Stimulated activated CD4-positive, alpha-beta T cell treated with anti-CD3 and anti-CD28 coated beads, Interleukin-15, amount 100 ng/mL, for 24 hours (primary cell): ENCODE measurements at places on chromosomes 1 and 21.

GRCh38 chr1:60427701-60428100, 354.1 kb upstream of the C1orf87 start:
- DNase-seq: no peak

- no peak for DNase-seq
Measured at GRCh38 chr1:153392822-153393221, 1.9 kb upstream of the S100A8 start.

DNA sequence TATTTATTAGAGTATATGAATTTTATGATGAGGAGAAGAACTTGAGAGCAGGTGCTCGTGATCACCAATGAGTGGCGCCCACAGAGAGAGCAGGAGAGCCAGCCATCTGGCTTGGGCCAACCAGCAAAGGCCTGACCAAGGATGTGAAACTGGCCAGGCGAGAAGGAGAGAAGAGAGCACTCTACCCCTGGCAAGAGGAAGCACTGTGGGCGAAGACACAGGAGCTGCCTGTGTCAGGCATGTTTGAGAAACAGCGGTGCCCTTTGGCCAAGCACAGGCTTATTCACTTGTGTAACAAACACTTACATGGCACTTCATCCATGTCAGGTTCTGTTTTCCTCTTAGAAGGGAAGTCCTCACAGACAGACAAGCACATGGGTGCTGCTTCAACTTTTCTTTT, 4.2 kb upstream of the SIPA1L2 start:
- DNase-seq: no peak

DNA sequence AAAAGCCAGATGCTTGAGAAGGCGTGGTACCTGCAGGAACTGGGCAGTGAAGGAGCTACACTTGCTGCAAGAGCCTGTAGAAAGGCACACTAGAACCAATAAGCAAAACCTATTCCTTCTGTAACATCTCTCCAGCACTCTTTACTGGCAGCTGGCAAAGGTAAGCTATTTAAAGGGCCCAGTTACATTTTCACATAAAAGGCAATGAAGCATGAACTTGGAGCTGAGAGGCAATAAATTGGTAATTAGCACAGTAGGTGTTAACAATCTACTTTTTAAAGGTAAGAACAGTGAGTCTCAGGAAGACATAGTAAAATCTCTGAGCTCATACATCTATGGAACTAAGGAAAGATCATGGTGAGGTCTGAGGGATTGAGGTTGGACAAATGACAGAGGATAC, 167.1 kb upstream of the OLFM3 start:
- DNase-seq: no peak

GRCh38 chr1:38006008-38006828, 904 bp upstream of the FHL3 start:
- no peak for DNase-seq

DNA sequence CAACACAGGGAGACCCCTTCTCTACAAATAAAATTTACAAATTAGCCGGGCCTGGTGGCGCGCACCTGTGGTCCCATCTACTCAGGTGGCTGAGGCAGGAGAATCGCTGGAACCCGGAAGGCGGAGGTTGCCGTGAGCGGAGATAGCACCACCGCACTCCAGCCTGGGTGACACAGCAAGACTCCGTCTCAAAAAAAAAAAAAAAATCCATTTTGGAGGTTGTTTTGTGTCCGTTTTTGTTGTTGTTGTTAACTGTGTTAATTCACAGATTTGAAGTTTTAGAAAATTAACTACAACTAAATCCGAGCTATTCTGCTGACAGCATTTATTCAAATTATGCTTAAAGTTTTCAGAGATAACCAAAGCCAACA, 618 bp downstream of the CLCC1 start:
- DNase-seq: peak; percentile 57

DNA sequence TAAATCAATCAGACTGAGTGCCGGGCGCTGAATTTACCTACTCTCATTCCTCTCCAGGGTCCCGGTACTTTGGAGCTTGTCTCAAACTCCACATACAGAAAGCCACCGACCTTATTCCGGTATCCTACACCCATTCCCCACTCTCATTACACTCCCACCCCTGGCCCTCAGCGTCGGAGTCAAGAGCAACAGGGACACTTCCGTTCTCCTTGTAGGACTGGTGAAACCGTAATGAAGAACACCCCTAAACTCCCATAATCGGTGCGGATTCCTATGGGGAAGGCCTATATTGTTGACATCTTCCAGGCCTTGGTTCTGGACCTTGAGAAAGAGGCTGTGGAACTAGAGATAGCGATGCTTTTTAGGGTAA, 798 bp downstream of the ZBED6 start:
- DNase-seq: peak; percentile 50

GRCh38 chr1:31189696-31190674, 49.7 kb downstream of the NKAIN1 start:
- no peak for DNase-seq

GRCh38 chr1:3081171-3081683, 12.2 kb downstream of the PRDM16 start:
- DNase-seq: no peak

DNA sequence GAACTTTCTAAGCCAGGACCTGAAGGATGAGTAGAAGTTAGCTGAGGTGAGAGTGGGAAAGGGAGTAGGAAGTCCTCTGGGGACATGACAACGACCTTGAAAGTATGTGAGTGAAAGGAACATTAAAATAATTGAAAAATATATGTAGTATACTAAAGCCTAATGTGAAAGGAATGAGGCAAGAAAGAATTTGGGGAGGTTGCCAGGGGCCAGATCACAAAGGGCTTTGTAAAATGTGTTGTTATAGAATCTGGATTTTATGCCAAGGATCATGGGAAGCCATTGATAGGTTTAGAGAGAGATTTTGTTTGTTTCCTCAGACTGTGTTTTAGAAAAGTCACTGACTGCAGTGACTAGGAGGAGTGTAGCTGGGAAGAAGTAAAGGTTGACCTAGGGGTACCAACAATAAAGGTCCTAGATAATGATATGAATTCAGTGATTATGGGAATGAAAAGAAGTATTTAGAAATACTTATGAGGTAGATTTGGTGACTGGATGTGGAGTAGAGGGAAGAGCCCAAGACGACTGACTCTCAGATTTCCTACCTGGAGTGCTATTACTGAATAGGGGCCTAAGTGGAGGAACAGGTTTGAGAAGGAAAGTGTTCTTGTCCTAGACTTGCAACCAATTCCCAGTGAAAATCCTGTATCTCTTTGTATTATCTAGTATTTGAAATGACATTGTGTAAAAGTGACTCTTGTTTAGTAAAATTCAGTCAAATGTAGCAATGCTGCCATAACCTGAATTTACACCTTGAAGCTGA, 179.8 kb downstream of the PHTF1 start:
- DNase-seq: no peak

DNA sequence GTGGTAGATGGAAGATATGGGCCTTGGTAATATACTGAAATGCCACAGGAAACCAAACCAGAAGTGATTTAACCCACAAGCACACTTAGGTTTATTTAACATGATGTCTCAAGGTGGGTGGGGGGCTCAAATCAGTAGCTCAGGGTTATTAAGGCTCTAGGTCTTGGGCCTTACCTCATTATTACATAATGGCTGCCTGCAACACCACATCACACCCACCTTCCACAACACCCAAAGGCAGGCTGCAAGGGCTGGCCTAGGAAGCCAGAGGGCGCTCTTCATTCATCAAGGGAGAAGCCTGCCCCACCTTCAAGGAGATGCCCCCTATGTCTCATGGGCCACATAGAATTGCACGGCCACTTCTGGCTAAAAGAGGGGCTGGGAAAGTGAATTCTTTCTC, 6.0 kb downstream of the TFF1 start:
- peak; percentile 46 for DNase-seq

DNA sequence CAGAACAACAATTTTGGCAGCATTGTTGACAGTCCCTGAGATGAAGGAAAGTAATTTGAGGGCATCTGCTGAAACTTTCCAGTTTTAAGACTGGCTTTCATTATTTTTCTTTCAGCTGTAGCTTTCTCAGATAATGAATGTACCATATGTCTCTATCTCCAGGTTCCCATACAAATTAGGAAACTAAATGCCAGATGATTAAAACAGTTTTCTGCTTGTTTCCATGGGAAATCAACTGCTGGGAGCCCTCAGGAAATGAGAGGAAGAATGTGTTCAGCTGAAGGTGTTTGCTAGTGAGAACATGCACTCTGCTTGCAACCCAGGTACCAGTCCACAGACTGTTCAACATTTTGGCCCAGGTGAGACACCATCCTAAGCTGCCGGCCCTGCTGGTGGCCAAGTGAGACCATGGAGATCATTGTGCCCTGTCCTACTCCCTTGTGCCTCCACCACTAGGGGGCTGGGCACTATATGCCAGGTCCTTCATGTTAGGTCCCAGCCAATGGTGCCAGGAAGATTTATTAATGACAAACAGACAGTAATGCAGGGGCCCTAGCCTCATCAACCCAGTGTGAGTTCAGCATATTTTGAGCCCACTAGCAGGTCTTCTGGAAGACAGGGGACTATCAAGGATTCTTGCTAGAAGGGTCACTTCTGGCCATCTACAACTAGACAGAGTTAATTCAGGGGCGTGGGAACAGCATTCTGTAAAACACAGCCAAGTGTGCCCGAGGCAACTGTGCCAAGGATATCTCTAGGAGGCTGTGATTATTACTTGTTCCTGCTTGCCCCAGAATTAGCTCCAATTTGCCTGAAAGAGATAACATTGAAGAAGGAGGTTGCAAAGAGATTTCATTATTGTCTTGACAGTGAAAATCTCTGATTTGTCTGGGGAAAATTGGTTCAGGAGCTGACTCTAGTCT, 17.0 kb upstream of the LRRC8C start:
- DNase-seq: peak; percentile 46
